Cardiac ventricle fibroblast (primary cell): ENCODE measurements at places on chromosomes 5 and 9. TPM values are rescaled to one million over a fixed set of nuclear protein-coding genes. Genes with fewer than 3 reads are reported as not detected.

The FBP1 gene
- not detected in 2 replicates for total RNA-seq

The GFI1B gene
- total RNA-seq: not detected in 2 replicates

The TAF11L5 gene
- not detected in 2 replicates for total RNA-seq

The FOXD4 gene
- 0.12 TPM in 1 of 2 replicates, not detected in the other for total RNA-seq

The SV2C gene
- total RNA-seq: not detected in 2 replicates

The IFNA6 gene
- not detected in 2 replicates for total RNA-seq

The DBH gene
- total RNA-seq: not detected in 2 replicates

The DIRAS2 gene
- total RNA-seq: 1.1 and 1.9 TPM in 2 replicates

The SHOC1 gene
- total RNA-seq: not detected in 2 replicates

The NUTM2G gene
- not detected in 2 replicates for total RNA-seq

The SLC1A1 gene
- total RNA-seq: 16.2 and 18.7 TPM in 2 replicates

The TNC gene
- total RNA-seq: 1.2 and 1.4 TPM in 2 replicates

The LRRC19 gene
- total RNA-seq: not detected in 2 replicates

The ZFP37 gene
- 1.1 and 1.4 TPM in 2 replicates for total RNA-seq

The KCNN2 gene
- 0.12 TPM in 1 of 2 replicates, not detected in the other for total RNA-seq

The CCDC171 gene
- total RNA-seq: 1.7 and 2.0 TPM in 2 replicates

The TXNDC8 gene
- not detected in 2 replicates for total RNA-seq

The TEK gene
- 1.2 TPM in 2 replicates for total RNA-seq

The ANKRD55 gene
- 0.15 TPM in 1 of 2 replicates, not detected in the other for total RNA-seq

The IGFBPL1 gene
- not detected in 2 replicates for total RNA-seq

The ARRDC1 gene
- 8.1 and 18.4 TPM in 2 replicates for total RNA-seq

The MSANTD3 gene
- 25.1 and 37.8 TPM in 2 replicates for total RNA-seq

The SMIM15 gene
- total RNA-seq: 26.6 and 27.0 TPM in 2 replicates

The TUBB4B gene
- total RNA-seq: 118 and 122 TPM in 2 replicates

The BASP1 gene
- total RNA-seq: 83.3 and 84.3 TPM in 2 replicates

The TXNDC15 gene
- total RNA-seq: 64.7 and 102 TPM in 2 replicates

The CATSPER3 gene
- not detected in 2 replicates for total RNA-seq

The FSTL4 gene
- total RNA-seq: not detected in 2 replicates

The CNTNAP3B gene
- 0.56 and 0.68 TPM in 2 replicates for total RNA-seq

The TRIP13 gene
- total RNA-seq: 1.5 and 4.4 TPM in 2 replicates

The CENPH gene
- total RNA-seq: 1.6 and 8.8 TPM in 2 replicates

The RANBP6 gene
- total RNA-seq: 8.3 and 12.6 TPM in 2 replicates

The GTF2H2 gene
- 18.0 and 24.5 TPM in 2 replicates for total RNA-seq

The SIL1 gene
- 41.3 and 42.1 TPM in 2 replicates for total RNA-seq

The PCDHAC2 gene
- 0.12 and 0.15 TPM in 2 replicates for total RNA-seq

The WNT8A gene
- not detected in 2 replicates for total RNA-seq

The MYORG gene
- total RNA-seq: 4.8 and 5.1 TPM in 2 replicates

The KCNV2 gene
- total RNA-seq: not detected in 2 replicates

The MYMK gene
- total RNA-seq: not detected in 2 replicates

The IL31RA gene
- 0.20 and 0.31 TPM in 2 replicates for total RNA-seq

The CER1 gene
- total RNA-seq: not detected in 2 replicates

The ZNF346 gene
- 9.1 and 10.9 TPM in 2 replicates for total RNA-seq

The CCNO gene
- 0.10 and 0.25 TPM in 2 replicates for total RNA-seq

The TMEM252 gene
- total RNA-seq: not detected in 2 replicates

The C9orf153 gene
- total RNA-seq: 0.39 TPM in 1 of 2 replicates, not detected in the other

The BRD9 gene
- total RNA-seq: 20.3 and 21.4 TPM in 2 replicates

The GPR150 gene
- 0.20 and 0.31 TPM in 2 replicates for total RNA-seq

The PTGS1 gene
- 122 and 135 TPM in 2 replicates for total RNA-seq

The THBS4 gene
- 0.87 TPM in 1 of 2 replicates, not detected in the other for total RNA-seq

The DMRT3 gene
- total RNA-seq: not detected in 2 replicates

The IRX1 gene
- total RNA-seq: 0.12 and 0.29 TPM in 2 replicates
